ENCODE measurements at places on chromosomes 12 and 14.

- DNase-seq = no peak
Measured at GRCh38 chr12:30884799-30885198, 41.7 kb upstream of the TSPAN11 start.

GRCh38 chr14:103385929-103386712 lies 906 bp downstream of the MARK3 start:
- DNase-seq = peak; percentile 26

DNA sequence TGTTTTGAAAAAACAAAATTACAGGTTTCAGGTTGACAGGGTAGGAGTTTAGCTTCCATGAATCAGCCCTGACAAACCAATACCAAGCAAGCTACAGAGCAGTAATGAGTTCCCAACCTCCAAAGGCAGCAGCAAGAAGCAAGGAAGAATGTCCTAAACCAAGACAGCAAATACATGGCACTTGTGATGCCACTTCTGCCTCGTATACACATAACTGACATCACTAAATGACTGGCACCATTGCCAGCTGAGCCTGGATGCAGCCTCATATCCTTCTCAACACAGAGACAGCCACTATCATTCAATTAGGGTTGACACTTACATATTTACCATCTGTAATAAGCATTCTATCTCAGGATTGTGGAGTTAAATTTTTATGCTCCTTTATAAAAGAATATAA lies 35.0 kb upstream of the MDM1 start:
- no peak for DNase-seq

GRCh38 chr14:62759796-62760195 lies 285.5 kb downstream of the KCNH5 start:
- DNase-seq = no peak

- no peak for DNase-seq
Measured at GRCh38 chr12:11661491-11662089, 12.1 kb downstream of the ETV6 start.

- no peak for DNase-seq
Measured at GRCh38 chr12:79597910-79598309, 92.9 kb downstream of the PAWR start.

Data from astrocyte of the spinal cord (primary cell).